Occipital lobe (tissue), 3 donors: ENCODE measurements at places on chromosomes 7 and 10.

DNA sequence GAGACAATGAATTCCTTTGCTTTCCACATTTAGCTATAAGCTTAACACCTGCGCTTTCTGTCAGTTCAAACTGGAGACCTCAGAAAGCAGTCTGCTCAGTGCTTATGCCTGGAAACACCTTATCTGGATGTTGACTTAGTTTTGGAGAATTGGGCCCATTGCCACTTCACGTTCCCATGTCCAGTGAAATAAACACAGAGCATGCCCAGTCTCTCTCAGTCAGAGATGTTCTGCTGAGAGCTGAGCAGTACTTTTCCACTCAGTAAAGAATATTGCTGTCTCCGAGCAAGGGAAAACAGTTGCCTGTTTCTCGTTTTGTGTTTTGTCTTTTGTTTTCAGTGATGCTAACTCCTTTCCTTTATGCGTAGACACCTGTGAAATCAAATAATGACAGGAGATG is 83.2 kb upstream of the PRR15 start:
- peak; percentile 45 for DNase-seq

GRCh38 chr7:90625562-90625961 is 29.4 kb downstream of the CDK14 start:
- DNase-seq, result no peak

DNA sequence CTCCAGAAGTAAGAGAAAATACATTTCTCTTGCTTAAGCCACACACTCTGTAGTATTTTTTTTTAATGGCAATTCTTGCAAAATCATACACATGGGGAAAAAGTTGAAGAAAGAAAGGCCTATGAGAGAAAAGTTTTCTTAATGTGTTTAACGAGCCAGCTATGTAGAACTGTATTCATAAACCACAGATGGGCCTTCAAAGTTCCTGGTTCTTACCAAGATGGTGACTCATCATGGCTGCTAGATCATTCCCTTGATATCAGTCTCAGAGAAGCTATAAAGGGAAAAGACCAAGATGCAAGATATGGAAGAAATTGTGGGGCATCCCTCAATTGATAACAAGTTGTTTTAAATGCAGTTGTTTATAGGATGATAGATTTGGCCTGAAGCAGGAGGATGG is 992.7 kb upstream of the MBL2 start:
- no peak for DNase-seq

GRCh38 chr10:97180363-97180755 is 5.4 kb downstream of the SLIT1 start:
- DNase-seq, result no peak

DNA sequence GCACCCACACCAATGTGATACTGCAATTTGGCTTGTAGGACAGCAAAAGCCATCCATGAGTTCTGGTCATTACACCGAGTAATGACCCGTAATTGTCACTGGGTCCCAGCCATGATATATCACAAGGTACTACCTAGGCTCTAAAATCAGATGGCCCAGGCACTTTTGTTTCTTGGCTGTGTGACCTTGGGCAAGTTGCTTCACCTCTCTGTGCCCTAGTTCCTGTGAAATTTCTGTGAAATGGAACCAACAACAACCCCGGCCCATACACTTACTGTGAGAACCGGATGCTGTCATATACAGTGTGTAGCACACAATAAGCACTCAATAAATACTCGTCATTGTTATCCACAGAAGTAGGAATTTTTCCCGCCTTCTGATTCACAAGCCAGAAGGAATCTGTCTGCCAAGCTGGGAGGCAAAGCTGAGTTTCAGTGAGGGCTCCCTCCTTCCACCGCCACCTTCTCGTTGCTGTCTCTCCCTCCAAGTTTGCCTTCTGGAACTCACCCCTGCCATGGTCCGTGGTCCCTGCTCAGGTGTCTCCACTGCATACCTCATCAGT is 6.4 kb upstream of the CYTH3 start:
- no peak for DNase-seq

DNA sequence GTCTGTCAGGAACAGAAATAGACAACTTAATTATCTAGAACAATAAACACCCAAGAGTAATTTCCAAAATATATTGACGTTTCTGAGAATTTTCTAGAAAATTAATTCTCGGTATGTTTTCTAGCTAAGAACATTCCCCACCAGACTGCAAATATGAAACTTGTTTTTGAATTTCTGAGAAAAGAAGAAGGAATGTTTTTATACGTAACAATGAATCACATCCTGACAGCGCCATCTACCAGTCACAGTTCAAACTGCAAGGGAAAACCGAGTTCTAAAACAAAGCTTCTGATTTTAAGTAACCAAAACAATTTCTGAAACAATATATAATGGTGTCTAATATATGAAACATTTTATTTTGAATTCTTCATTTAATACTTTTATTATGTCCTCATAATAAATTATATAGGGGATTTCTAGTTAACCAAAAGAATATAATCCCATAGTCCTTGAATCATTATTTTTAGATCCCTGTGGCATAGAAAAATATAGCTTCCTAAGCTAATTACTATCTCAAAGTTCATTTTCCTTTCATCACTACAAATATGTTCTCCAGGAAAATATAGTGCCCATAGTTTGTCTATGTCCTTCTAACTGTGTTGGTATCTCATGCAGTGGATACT is 34.5 kb upstream of the MEOX2 start:
- no peak for DNase-seq
